HFFc6 (cell line): ENCODE measurements at places on chromosomes 11 and 22.

DNA sequence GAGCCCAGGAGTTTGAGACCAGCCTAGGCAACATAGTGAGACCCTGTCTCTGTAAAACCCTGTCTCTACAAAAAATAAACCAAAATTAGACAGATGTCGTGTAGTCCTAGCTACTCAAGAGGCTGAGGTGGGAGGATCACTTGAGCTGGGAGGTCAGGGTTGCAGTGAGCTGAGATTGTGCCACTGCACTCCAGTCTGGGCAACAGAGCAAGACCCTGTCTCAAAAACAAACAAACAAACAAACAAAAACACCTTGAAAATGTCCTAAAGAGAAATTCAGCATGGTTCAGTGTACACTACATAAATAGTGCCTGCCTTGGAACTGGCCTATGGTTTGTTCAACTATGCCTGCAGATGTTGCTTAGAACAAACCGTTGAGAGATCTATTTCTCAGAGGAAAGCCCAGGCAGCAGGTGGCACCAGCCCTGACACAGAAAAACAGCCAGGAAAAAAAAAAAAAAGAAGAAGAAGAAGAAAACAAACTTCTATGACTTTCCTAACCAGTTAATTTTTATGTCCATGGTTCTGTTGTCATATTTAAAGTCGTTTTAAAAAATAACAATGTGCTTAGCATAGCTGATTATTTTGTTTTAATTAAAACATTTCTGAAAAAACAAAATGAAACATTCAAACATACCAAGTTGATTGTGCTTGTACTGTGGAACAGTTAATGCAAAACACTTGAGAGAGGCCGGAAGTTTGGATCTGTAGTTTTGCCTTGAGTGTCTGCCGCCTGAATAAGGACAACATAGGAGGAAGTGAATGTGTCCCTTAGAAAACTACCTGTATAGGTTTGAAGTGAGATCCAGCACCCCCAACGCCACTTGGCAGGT lies 5.4 kb downstream of the KREMEN1 start:
- no peak for DNase-seq

GRCh38 chr11:396948-397548 lies 3.0 kb downstream of the PKP3 start:
- DNase-seq, result peak; percentile 53

DNA sequence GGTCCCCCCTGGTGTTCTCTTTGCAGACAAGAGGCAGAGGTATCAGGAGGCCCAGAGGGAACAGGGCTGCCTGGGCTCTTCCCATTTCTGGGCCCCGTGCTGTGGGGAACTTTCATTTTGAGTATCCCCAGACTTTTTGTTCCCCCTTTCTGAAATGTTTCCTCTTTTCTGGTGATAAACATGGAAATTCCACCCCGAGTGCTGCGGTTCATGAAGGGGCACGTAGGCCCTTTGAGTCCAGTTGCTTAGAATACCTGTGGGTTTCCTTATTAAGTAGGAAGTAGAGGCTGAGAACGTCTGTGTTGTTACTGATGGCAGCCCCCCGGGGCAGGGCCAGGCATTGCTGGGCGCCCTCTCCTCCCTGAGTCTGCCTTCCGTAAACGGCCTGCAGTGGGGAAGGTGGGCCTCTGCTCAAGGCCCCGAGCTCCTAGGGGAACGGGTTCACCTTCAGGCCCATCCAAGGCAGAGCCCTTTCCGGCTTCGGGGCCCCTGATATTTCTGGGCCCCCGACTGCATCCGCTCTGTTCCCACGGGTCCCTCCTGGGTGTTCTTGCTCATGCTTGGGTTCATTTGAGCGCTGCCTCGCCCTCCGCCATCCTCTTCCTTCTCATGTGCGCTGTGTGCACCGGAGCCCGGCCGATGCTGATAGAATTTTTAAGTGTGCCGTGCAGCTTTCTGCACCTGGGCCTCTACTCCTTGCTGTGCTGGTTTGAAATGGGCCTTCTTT lies 12.0 kb downstream of the TBC1D22A start:
- DNase-seq, result no peak

DNA sequence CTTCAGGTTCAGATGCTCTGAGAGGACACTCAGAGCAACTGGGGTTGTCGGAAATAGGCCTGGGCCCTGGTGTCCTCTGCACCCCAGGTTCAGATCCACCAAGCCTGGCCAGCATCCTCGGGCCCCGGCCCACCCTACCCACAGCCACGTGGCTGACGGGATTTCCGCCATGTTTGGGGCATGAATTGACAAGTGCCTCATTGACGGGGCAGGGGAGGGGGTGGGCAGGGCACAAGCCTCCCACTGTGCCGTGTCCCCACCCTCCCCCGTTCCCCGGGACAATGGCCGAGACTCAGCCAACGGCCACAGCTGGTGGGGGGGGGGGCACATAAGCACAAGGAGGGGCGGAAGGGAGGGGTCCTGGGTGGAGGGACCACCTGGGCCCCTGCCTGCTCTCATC lies 8.5 kb downstream of the MYRF start:
- DNase-seq, result no peak

GRCh38 chr11:83006877-83007330 lies 64.8 kb downstream of the RAB30 start:
- no peak for DNase-seq

DNA sequence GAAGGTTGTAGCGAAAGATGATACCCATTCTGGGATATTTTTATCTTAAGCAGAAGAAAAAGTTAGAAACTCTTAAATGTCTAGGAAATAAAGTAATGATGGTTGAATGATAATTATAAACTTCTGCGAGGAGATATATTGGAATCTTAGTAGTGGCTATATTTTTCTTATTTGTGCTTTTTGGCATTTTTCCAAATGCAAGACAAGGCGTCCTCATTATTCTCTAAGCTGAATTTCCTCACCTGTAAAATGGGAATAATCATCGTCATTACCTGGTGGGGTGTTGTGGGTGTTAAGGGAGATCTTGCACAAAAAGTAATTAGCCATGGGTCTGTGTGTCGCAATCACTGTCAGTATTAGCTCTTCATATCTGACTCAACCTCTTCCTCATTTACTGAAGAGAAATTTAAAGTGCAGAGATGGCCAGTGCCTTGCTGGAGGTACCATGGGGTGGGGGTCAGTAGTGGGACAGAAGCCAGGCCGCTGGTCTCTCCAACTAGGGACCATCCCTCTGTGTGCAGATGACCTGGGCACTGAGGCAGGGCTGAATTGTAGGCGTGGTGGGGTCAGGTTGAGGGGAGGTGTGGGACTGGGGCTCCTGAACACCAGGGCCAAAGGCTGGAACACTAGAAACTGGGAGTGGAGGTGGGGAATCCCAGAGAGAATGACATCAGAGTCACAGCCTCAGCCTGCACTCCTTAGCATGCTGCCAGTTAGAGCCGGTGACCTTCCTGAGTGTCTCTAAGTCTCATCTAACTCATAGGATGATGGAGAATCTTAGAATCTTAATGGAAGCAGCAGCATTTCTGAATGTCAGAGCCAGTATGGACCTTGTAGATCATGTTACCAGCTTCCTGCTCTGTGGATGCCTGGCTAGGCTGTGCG lies 4.1 kb downstream of the PITPNM1 start:
- no peak for DNase-seq

GRCh38 chr11:24591283-24591682 lies 94.4 kb downstream of the LUZP2 start:
- no peak for DNase-seq

GRCh38 chr11:79346021-79346420 lies 94.8 kb downstream of the TENM4 start:
- no peak for DNase-seq

DNA sequence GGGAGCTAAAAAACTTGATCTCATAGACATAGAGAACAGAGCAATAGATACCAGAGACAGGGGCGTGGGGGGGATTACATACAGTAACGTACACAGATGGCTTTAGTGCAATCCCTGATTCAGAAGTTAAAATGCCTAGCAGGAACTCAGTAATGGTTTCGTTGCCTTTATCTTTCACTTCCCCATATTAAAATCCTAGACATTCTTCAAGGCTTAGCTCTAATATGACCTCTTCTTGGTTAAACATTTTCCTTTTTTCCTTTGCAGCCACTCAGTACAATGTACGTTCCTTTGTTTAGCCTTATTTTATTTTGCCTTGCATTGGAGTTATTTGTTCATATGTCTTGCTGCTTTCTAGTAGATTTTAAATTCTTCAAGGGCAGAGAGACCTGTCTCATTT lies 104.9 kb downstream of the C11orf87 start:
- no peak for DNase-seq

DNA sequence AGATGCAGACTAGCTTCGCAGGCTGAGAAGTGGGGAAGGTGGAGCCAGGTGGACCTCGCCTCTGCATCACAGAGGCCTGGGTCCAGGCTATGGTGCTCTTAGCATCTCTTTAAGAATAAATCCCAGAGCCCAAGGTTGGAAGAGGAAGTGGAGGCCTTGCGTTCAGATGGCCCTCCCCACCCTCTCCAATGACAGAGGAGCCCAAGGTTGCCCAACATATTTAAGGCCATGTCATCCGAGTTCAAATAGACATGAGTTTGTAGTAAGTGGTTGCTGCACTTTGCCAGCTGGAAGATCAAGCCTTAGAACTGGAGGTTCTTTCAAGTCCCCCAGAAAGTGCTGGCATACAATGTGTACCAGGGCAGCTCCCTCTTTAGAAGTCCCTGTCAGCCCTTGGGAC lies 47.1 kb upstream of the HORMAD2 start:
- no peak for DNase-seq

- DNase-seq, result no peak
These were observed 9.7 kb downstream of the SRSF8 start for GRCh38 chr11:95076416-95076815.

GRCh38 chr11:57417056-57417455 lies 9.9 kb downstream of the SLC43A3 start:
- no peak for DNase-seq

DNA sequence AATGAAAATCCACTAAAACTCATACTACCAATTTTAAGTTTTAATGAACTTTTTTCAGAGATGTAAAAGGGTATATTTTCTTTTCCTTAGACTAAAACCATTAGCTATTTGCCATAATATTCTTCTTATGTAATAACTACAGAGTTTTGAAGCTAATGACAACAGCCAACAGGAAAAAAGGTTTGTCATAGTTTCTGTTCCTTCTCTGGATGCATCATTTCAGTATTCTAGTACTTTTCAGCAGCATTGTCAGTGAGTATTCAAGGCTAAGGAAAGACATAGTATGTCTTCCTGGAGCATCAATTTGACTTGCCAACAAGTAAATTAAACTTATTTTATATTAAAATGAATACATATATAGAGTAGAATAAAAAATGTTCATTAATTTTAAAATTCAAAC lies 166.0 kb downstream of the METTL15 start:
- DNase-seq, result no peak
